Progenitor cell of endocrine pancreas (in vitro differentiated cells): ENCODE measurements at places on chromosomes 1 and 21. TPM values are rescaled to one million over a fixed set of nuclear protein-coding genes. Genes with fewer than 3 reads are reported as not detected.

AKR1A1 gene
- total RNA-seq = 213 and 214 TPM in 2 replicates

C21orf58 gene
- total RNA-seq = 28.6 and 31.5 TPM in 2 replicates

EVA1C gene
- total RNA-seq = not detected in 2 replicates

GRCh38 chr21:44477131-44477530 is 21.8 kb downstream of the LRRC3 start:
- no peak for DNase-seq

GRCh38 chr1:233620065-233620464 is 6.2 kb downstream of the KCNK1 start:
- DNase-seq = no peak

GRCh38 chr1:16164213-16165072 is 8.6 kb upstream of the EPHA2 start:
- DNase-seq = no peak

- DNase-seq = no peak
These were observed 30.5 kb downstream of the TMCC2 start for GRCh38 chr1:205258261-205258691.
